GM04504 (cell line): ENCODE measurements at places on chromosomes 6 and 20.

- no peak for DNase-seq
Observed at GRCh38 chr6:3915076-3915791, 66.1 kb downstream of the FAM50B start.

GRCh38 chr6:149896491-149896890 lies 1.4 kb downstream of the RAET1E start:
- peak; percentile 16 for DNase-seq

GRCh38 chr6:159929819-159930218 lies 39.0 kb downstream of the MAS1 start:
- DNase-seq, result no peak

DNA sequence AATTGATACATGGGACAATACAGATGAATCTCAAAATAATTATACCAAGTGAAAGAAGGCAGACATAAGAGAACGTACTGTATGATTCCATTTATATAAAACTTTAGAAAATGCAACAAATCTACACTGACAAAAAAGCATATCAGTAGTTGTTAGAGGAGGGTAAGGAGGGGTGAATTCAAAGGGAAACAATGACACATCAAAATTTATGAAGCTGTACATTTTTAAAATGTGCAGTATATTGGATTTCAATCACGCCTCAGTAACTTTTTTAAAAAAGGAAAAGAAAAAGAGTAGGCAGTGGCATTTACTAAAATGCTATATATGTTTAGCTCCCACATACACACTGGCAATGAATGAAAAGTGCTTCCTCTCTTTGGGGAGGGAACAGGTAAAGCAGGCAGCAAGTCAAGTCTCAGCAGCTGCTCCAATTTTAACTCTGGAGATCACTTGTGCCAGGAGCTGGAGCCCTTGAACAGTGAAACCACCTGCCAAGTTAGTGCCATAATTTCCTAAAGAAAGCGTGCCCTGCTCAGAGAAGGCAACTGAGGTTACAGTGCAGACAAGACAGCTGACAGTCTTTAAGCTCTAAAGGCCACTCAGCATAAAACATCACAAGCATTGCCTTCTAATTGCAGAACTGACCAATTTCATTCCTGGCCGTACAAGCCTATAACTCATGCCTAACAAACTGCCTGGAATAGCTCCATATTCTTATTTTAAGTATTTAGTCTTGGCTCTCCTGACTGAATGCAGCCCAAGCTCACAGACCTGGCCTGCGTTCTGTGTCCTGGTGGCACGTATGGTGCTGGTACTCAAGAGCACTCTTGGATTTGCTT lies 10.9 kb downstream of the FKBP1A start:
- DNase-seq, result no peak

DNA sequence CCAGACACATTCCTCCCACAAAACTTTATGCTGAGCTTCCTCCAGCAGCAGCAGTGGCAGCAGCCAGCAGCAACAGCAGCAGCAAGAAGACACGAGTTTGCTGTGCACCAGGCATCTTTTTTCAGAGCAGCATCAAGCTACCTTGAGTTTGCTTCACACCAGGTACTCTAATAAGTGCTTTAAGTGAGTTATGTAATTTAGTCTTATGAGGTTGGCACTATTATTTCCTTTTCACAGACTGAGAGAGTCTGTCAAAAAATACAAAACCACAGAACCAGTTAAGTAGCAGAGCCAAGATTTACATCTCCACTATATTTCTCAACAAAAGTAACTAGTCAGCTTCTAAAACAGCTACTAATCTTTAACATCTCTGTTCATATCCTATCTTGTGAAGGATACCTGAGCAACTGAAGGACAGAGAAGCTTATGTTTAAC lies 23.7 kb downstream of the RANBP9 start:
- DNase-seq, result no peak

GRCh38 chr20:38187517-38187916 lies 22.4 kb upstream of the TGM2 start:
- DNase-seq, result no peak

- peak; percentile 94 for DNase-seq
Observed at GRCh38 chr6:154733626-154734382, 588 bp downstream of the SCAF8 start.

DNA sequence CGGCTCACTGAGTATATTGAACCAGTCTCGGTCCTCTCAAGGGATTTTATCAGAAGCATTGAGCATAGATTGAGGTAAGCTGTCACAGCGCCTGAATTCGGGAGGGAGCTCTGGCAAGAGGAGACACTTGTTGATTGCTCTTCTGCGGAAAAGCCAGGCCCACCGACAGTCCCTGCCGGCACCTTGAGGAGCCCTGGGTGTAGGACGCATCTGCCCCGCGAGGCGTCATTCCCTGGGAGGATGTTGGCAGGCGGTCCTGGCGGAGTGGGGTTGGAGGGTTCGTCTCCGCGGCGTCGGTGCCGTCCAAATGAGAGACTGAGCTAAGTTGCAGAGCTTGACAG lies 843 bp downstream of the FBXO9 start:
- DNase-seq, result no peak

GRCh38 chr6:11473008-11473740 lies 64.4 kb upstream of the TMEM170B start:
- DNase-seq, result no peak

GRCh38 chr6:44256775-44257024 lies 628 bp downstream of the SLC35B2 start:
- DNase-seq, result no peak

DNA sequence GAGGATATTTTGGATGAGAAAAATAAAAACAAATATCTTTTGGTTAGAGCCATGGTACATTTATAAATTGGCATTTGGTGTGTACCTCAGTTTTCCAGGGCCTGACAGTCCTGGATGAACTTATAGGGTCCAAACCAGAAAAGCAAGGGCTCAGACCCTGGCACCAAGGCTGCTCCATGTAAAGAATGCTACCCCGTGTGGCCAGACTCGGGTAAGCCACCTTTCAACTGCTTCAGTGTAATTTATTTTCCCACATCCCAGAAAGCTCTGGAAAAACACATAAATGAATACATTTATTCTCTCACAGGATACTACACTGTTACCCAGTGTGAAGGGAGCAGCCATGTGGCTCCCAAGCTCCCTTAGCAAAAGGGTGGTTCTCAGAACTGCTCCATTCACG lies 13.8 kb downstream of the MRPL14 start:
- no peak for DNase-seq

DNA sequence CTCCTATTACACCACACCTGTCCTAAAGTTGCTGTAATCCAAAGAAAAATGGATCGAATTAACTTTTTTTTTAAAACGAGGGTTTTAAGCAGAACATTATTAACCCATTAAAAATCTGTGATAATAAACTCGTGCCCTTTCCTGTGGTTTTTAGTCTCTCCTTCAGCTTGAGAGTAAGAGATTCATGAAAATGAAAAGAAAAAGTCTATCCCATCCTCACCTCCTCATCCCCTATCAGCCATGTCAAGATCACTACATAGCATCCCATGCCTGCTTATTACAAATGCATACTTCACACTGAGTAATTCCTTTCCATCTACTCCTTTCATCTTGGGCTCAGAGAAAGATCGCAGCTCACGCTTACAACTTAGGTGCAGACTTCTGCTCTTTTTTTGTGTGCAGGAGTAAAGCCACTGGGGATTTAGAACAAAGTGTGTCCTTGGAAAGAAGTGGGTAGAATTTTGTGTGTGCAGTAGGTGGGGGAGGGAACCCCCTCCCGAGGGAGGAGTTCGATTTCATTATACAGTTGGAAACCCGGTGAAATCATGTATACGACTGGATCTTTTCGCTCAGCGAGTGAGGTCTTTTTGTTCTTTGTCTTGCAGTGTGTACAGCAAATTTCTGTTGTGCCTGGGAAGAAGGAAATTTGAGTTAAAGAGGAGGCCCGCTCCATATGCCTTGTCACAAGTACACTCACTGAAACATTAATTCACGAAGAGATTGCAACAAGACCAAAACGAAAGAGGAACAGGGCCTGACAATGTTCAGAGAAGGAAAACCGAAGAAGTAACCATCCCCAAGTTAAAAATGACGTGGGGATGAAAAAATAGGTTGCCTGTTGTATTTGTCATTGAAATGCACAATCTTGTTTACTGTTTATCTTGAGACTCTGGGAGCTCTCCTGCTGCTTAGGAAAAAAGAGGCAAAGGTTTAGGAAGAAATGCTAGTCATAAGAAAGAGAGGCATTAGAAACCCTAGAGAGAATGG lies 146.5 kb upstream of the ZNF217 start:
- DNase-seq, result no peak

- DNase-seq, result no peak
Observed at GRCh38 chr6:64715624-64716023, 991.4 kb downstream of the EYS start.

DNA sequence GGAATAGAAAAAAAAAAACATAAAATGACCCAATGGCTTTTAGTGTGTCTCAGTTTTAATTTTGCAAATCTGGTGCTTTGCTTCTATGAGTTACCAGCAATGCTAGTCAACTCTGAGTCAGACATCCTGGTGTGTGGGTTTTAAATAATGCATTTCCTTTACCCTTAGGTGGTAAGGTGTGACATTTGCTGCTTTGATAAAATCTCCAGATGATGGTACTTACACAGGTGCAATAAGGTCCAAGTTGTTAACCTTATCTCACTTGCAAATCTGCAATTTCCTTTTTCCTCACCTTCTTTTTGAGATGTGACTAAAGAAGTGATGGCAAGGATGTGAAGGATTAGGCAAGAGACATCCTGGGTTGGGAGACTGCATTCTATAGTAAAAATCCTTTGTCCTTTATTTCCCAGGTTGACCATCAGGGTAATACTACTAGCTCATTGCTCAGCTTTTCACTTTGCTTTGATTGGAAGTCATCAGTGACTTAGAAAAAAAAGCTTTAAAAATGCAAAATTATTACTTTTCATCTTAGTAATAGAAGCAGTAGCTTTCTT lies 818.5 kb upstream of the FLRT3 start:
- DNase-seq, result no peak

DNA sequence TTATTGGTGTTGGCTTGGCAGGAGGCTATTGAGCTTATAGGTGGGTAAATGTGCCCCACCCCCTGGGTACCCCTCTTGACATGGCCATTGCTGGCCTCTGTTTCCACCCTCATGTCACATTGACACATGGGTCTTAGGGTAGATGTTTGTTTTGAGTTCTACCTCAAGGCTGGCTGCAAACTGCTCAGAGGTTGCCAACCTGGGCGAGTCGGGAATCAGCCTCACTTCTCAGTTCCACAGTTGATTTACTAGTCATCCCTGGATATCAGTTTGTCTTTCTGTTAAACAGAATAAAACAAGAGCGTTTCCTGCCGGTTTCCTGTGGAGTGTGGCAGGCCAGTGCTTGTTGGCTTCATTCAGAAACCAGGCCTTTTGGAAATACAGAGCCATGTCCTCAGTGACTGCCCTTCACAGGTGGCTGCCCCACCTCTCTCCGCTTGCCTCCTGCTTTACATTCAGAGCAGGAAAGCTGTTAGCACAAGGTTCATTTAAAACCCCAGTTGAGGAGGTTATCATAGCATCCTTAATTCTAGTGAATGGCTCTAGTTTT lies 105.6 kb downstream of the TCP11 start:
- DNase-seq, result no peak

- DNase-seq, result no peak
Observed at GRCh38 chr6:35041086-35041861, 99.9 kb downstream of the TCP11 start.

GRCh38 chr20:33594743-33595142 lies 67.4 kb upstream of the C20orf144 start:
- no peak for DNase-seq

DNA sequence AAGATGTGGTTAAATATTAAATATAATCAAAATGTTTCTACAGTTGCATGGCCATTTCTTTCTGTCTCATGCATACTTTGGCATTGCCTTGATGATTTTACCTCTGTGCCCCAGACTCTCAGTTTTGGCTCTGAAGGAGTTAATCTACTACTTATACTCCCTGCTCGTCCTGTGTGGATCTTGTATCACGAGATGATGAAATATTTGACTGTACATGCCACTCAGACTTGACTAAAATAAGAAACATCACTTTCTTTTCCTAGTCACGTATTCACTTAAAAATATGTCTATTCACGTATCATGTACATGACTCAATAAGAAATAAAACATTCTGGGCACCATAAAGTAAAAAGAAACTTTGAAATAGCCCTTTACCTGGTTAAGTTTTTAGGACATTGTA lies 397.7 kb downstream of the RFPL4B start:
- DNase-seq, result peak; percentile 1

DNA sequence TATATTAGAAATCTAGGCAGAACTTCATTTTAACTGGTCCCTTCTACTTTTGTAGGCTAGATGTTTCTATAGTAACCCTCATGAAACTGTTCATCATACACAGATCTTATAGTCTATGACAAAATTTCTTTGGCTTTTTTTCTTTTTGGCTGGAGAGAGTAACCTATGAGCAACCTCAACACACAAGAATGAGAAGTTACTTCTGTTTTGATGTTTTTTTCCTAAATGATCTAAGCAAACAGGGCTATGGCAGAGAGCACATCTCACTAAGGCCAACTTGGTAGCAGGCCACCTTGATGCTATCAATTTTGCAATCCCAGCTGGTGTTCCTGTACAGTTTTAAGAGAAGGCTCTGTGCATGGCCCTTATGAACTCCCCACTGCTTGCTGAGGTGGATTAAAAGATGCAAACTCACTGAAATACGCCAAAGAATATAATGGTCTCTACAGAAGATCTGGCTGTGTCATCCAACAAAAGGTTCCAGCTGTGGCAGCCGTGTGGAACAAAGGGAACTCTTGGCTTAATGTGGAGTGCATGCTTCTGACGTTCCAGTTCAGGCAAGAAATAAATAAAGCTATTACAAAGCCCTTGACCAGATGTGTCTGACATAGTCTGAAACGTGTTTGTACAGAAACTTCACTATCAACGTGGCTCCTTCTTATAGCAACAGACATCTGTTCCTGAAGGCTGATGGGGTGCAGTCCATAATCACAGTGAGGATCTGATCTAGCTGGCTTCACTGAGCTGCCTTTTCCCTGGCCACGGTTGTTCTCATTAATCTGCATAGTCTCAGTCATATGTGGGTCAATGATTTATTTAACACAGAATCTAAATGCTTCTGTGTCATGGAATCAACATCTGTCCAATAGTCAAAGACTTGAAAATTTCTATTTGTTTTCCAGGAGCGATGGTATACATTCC lies 481.1 kb downstream of the BMP2 start:
- DNase-seq, result no peak

- DNase-seq, result no peak
Observed at GRCh38 chr20:23152902-23153301, 66.8 kb upstream of the CD93 start.

DNA sequence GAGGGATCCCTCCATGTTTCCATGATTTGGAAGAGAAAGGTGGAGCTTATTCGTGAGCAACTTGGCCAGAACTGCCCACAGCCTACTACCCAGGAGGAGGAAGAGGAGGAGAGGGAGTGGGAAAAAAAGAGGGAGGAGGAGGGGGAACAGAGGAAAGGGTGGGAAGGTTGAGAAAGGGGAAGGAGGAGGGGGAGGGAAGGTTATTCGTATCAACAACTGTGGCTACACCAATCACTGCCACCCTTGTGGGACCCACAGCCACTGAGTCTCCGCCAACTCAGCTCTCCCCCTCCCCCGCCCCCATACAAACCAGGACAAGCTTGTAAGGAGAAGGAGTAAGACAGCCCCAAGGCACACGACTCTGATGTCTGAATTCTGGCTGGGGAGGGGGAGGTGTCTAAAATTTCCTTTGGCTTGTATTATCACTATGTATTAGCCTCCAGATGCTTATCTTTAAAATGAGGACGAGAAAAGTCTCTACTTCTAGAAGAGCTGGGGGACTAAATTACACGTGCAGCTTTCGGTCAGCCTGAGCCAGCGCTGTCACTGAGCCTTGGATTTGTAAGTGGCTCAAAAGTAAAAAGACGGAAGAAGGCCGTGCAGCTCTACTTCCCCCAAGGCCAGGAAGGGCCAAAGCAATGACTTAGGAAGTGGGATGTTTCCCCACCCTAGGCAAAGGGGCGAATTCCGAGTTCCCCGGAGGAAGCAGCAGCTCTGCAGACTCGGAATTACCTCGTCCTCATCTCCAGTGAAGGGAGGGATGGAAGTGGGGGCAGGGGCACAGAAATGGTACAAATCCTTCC lies 1.0 kb downstream of the FKBP1A start:
- no peak for DNase-seq
